ENCODE measurements at places on chromosomes 7 and 10.
A peak's percentile ranks its signal among the peaks of the same experiment; 100 is the strongest.

DNA sequence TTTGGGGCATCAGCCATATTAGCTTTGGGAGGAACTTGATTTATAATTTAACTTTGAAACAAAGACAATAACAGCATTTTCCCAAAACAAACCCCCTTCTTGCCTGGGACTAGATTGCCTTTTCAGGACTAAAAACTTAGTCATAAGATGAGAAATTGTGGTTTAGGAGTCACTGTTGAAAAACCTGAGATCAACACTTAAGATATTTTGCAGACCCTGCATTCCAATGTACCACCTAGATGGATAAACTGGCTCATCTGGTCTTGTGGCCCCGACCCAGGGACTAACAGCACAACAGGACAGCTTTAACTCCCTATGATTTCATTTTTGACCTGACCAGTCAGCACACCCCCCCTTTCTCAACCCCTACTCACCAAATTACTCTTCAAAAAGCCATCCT is 1165.4 kb downstream of the XPNPEP1 start:
- no peak for DNase-seq

- no peak for DNase-seq
Observed at GRCh38 chr10:93515071-93516005, 18.9 kb downstream of the CEP55 start.

- no peak for DNase-seq
Observed at GRCh38 chr7:2081526-2082135, 151.1 kb downstream of the MAD1L1 start.

GRCh38 chr7:66505531-66506451 is 122.9 kb upstream of the KCTD7 start:
- peak; percentile 29 for DNase-seq

DNA sequence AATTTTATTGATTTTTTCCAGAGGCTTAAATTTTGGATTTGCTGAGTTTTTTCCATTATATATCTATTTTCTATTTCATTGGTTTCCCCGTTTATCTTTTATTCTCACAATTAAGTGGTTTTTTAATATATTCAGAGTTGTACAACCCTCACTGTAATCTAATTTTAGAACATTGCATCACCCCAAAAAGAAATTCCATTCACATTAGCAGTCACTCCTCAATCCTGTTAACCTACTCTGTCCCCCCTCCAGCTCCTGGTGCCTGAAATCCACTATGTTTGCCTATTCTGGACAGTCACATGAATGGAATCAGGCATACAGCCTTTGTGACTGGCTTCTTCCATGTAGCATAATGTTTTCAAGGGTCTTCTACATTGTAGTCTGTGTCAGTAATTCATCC is 55.8 kb upstream of the ITGA8 start:
- no peak for DNase-seq

GRCh38 chr10:110455446-110455845 is 42.3 kb upstream of the DUSP5 start:
- DNase-seq, result no peak

DNA sequence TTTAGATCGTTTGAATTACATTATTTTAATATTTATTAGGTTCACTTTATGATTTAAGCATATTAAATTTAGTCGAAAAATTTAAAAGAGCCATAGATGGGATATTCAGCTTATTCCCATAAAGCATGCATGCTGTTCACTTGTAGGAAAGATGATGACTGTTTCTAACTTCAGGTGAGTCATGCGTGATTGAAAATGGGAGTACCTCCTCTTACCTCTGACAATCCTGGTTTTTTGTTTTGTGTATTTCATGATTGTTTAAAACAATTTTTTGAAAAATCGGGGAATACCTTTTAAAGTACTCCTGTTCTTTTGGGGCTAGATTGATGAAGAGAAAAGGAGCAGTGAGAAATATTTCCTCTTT is 1.4 kb downstream of the TNKS2 start:
- DNase-seq, result no peak

GRCh38 chr10:14372606-14373005 is 41.9 kb upstream of the FRMD4A start:
- no peak for DNase-seq

DNA sequence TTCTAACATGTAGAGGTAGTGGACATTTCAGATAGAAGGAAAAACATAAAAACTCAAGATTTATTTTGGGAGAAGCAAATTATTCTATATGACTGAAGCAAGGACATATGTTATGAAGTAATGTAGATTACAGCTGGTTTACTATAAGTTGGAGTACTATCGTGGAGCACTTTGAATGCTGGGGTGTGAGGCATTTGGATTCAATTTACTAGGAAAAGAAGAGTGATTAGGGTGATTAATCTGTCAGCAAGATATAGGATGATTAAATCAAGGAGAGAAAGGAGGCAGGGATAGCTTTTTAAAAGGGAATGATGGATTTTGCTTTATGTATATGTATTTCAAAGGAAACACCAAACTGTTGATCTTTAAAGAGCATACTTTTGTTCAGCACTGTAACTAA is 318.4 kb upstream of the KAT6B start:
- no peak for DNase-seq

DNA sequence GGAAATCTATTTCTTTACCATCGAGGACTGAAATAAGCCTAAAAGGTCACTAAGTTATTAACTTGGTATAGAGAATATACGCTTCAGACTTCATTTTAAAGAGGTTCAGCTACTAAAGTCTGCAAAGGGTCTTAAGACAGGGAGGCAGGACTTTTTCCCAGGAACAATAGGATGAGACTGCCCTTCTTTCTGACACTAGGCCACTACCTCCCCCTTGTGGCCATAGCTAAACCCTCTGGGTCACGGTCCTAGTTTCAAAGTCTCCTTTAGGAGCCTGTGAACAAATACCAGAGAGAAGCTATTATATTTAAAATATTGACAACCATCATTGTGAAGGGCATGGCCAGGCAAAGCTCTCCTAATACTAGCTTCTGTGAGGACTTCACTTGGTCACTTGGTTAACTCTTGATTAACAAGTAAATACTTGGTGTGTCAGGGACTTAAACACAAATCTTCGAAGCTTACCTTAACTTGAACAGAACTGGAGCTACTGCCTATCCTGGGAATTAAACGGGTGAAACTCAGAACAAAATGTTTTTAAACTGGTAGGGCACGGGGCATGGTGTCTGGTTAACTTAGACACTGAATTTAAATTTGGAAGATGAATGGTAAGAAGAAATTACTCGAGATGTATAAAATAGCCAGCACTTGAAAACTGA is 75.6 kb downstream of the CCDC6 start:
- peak; percentile 26 for DNase-seq

- DNase-seq, result no peak
Observed at GRCh38 chr10:72812753-72813430, 80.6 kb upstream of the OIT3 start.

DNA sequence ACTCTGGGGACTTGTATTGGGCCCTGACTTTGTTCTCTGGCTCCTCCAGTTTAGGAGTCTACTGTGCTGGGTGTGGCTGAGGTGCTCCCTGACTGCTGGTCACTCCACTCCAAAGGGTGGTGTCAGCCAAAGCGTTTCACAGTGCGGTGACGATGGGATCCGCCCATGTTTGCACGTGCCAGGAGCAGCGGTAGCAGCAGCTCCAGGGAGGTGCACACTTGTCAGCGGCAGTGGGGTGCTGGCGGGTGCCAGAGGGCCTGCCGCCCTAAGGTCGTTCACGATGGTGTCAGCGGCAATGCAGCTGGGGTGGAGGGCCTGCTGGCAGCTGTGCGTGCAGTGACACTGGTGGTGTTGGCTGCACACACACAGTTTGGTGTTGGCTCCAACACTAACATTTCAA is 268.5 kb upstream of the AKR1E2 start:
- DNase-seq, result no peak

DNA sequence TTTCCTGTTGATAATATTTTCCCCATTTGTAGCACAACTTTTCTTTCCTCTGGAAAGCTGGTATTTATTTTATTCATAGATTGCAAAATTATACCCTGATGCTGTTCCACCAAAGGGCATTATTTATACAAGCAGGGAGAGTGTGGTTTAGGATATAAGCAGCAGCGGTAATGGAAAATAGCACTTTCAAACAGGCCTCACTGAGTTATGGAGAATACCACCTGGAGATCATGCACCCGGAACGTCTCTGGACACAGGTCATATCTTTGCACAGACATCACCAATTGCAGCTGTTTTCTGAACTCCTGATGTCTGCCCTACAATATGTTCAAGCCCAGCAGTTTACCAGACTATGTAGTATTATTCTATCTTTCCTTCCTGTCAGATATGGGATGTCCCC is 2.0 kb upstream of the CALD1 start:
- DNase-seq, result no peak

- no peak for DNase-seq
Observed at GRCh38 chr7:8109196-8110022, 140.8 kb downstream of the GLCCI1 start.

DNA sequence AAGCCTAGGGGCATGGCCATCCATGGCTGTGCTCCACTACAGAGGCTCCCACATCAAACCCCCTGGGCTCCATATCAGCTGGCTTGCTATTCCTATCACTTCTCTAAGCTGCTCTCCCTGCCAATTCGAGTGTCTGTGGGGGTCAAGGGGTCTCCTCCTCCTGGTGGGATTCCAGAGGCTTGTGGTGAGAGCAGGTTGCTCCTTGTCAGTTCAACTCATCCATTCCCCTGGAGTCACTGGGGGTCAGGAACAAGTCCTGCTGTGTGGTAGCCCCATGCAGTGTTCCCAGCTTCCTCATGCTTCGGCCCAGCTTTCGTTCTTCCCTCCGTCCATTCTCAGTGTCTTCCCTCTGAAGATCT is 86.6 kb upstream of the UNC5B start:
- no peak for DNase-seq

DNA sequence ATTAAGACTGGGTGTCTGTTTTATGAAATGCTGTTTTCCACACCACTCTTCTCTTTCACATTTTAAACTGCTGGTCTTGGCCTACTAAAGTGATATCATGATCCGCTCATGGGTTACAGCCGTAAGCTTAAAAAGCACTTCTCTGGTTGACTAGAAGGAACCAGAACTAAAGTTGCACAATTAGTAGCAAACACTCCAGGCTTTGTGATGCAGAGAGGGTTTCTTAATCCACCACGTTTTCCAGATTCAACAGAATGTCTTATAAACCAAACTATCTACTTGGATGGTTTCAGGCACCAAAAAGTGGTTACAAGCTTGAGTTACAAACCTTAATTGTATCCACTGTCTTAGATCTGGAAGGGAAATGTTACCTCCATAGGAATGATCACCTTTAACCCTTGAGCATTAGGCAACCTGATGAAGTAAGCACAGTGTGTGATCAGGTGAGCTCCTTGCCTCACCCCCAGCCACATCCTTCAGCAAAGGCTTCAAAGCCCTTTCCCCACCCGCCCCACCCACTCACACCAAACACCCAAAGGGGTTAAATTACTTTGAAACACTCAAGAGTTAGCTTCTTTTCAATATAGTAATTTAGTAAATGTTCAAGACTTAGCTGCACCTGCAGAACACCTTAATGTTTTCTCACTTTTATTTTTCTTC is 3.5 kb downstream of the ELMO1 start:
- DNase-seq, result no peak

DNA sequence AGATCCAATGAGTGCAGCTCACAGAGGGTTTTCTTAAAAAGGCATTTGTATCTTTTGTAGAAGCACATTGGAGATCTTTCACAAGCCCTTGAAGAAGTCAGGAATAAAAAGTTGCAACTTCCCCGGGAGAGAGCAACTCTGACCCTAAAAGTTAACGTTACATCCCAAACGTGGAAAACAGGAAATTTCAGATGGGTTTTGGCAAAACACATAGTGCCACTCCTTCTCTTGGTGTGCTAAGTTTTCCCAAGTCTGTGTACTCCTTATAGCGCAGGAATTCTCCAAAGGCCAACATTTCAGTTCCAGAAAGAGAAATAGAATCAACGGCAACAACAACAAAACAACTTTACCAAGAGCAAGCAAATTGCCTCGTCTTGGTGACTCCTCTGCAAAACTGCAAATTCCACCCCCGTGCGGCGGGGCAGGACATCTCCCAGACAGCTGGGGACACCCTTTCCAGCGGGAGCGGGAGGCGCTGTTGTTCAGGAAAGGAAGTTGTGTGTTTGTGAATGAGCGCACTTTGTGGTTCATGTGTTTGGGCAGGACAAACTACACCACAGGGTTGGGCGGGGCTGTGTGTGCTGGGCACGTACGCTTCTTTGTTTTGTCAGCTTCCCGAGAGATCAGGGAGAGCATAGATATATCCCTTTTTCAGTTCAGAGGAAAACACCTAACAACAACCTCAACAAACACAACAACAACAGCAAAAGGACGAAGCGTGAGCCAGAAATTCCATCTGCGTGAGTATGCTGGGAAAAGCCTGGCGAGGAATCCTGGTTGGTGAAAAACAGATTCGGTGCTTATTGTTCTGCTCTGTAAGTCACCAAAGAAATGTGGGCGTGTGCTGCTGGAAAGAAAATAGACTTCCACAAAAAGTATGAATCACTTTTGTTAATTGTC is 294.7 kb upstream of the PITRM1 start:
- peak; percentile 41 for DNase-seq

GRCh38 chr10:88490231-88490980 is 92.7 kb downstream of the RNLS start:
- DNase-seq, result no peak

- DNase-seq, result no peak
Observed at GRCh38 chr7:117111535-117111934, 158.2 kb downstream of the ST7 start.

DNA sequence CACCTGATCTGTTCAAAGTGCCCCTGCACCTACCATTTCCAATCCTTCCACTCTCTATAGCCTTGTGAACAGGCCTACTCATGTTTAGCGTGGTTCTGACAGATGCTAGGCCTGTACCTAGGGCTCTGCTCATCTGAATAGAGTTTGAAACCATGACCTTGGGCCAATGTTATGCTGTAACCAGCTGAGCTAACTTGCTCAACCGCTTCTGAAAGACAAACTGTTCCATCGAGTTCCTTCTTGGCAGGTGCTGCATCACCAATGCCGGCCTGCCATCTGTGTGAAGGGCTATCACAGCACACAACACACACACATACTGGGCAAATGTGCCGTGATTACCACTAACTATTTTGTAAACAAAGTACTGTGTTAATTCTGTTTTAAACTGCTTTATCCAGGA is 419.0 kb upstream of the GALNT17 start:
- DNase-seq, result no peak

DNA sequence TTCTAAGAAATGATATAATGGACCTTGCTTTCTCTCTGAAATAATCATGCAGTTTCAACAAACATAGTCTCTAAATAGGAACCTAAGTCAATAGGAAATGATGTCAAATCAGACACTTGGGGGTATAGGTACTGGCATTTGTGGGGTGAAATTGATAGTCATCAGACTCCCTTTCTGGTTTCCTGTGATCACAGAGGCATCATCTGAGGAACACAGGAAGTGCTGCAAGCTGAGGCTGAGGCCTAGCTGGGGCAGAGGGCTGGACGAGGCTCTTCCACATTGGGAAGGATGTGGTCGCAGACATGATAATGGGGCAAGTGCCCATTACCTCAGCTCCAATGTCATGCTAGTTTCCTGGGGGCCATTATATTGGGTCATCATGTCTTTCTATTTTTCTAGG is 33.5 kb upstream of the TARP start:
- peak; percentile 56 for DNase-seq

- no peak for DNase-seq
Observed at GRCh38 chr7:87739306-87739705, 111.1 kb downstream of the RUNDC3B start.
